ENCODE measurements at places on chromosomes 7 and 10. TPM values are rescaled to one million over a fixed set of nuclear protein-coding genes. Genes with fewer than 3 reads are reported as not detected.

The SPDYE6 gene
- not detected for total RNA-seq

The LIPK gene
- total RNA-seq: not detected

The ADGRA1 gene
- total RNA-seq: not detected

The SLC29A3 gene
- 0.64 TPM for total RNA-seq

The SPDYE18 gene
- not detected for total RNA-seq

The CRHR2 gene
- total RNA-seq: 3.1 TPM

The EIF4H gene
- total RNA-seq: 150 TPM

The DTX2 gene
- total RNA-seq: 61.9 TPM

The OPN4 gene
- not detected for total RNA-seq

The TMEM178B gene
- total RNA-seq: 1.9 TPM

DNA sequence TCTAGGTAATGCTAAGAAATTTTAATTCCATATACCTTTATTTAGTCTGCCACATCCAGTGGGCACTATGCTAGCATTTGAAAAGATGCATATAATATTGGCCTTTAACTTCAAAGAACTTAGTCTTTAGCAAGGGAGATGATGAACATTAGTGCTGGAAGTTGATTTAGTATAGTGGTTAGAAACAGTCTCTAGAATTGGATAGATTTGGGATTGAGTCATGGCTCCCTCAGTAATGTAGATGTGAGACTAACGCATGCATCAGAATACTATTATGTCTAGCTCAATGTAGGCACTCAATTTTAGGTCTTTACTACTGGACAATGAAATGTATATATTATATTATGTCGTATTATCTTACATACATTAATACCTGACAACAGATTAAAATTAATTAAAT, 5.8 kb downstream of the DKK1 start:
- DNase-seq: no peak
- H3K4me3 ChIP-seq: no peak overlapping the region
- H3K4me1 ChIP-seq: no peaks in the 10 kb centered on the region
- H3K36me3 ChIP-seq: no peaks in the 10 kb centered on the region

GRCh38 chr10:82144153-82144552, 269.2 kb downstream of the NRG3 start:
- H3K27ac ChIP-seq: no peak overlapping the region
- H3K36me3 ChIP-seq: no peaks in the 10 kb centered on the region
- H3K4me1 ChIP-seq: no peaks in the 10 kb centered on the region
- H3K27me3 ChIP-seq: no peaks in the 10 kb centered on the region
- no peak overlapping the region for H3K4me3 ChIP-seq

DNA sequence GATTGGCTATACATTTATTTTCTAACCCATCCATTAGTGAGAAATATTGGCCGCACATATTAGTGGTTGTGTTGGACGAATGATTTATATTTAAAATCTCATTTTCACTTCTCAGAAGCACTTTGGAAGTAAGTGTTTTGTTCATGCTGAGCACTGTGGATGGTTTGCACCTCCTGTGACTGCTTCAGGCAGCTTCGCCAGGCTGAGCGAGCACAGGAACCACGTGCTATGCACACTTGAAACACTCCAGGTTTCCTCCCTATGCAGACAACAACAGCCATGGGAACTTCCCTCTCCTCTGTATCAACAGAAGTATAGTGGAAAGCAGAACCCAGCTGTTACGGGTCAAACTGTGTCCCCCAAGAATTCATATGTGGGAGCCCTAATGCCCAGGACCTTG, 67.3 kb upstream of the WDR11 start:
- no peak overlapping the region for H3K4me3 ChIP-seq
- no peaks in the 10 kb centered on the region for H3K4me1 ChIP-seq
- H3K36me3 ChIP-seq: no peaks in the 10 kb centered on the region
- H3K27me3 ChIP-seq: no peaks in the 10 kb centered on the region

- DNase-seq: no peak
- H3K27ac ChIP-seq: no peak overlapping the region
- no peak overlapping the region for H3K4me3 ChIP-seq
- H3K27me3 ChIP-seq: no peaks in the 10 kb centered on the region
- H3K4me1 ChIP-seq: no peaks in the 10 kb centered on the region
Observed at GRCh38 chr10:94038024-94038423, 44.3 kb downstream of the PLCE1 start.

DNA sequence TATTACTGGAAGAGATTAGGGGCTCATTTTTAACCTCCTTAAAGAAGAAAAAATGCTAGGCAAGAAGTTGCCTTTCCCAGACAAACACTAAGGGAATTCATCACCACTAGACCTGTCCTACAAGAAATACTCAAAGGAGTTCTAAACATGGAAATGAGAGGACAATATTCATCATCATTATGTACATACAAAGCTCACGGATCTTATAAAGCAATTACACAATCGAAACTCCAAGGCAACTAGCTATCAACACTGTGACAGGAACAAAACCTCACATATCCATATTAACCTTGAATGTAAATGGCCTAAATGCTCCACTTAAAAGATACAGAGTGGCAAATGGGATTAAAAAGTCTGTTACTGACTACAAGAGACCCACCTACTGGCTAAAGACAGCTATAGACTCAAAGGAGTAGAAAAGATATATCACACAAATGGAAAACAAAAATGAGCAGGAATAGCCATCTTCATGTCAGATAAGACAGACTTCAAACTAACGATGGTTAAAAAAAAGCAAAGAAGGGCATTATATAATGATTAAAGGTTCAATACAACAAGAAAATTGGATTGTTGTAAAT, 246.6 kb downstream of the ADRA2A start:
- H3K27ac ChIP-seq: no peak overlapping the region
- H3K36me3 ChIP-seq: no peaks in the 10 kb centered on the region
- DNase-seq: no peak
- H3K4me1 ChIP-seq: no peaks in the 10 kb centered on the region

DNA sequence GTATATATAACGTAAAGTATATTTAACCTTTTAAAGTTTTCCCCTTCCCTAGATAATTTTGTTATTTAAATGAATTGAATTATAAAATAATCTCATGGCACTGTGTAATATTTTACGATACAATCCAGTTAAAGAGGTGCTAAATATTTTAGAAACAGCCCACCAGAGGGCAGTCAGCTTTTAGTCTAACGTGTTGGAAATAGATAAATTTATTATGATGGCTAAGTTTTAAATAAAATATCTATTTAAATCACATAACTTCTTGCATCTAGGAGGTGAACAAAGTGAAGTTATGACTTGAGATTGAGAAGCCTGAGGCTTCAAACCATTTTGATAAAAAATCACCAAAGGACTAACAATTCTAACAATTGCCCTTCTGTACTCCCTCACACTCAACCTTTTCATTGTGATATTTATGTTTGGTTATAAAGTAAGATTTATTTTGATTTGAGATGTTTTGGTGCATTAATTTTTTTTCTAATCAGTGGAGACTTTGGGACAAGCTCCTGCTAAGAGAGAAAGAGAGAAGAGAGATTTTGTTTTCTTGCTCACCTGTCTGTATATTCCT, 171.5 kb upstream of the SP4 start:
- H3K36me3 ChIP-seq: no peaks in the 10 kb centered on the region
- H3K4me1 ChIP-seq: no peaks in the 10 kb centered on the region
- H3K27me3 ChIP-seq: no peaks in the 10 kb centered on the region
- H3K4me3 ChIP-seq: no peak overlapping the region
- DNase-seq: no peak

DNA sequence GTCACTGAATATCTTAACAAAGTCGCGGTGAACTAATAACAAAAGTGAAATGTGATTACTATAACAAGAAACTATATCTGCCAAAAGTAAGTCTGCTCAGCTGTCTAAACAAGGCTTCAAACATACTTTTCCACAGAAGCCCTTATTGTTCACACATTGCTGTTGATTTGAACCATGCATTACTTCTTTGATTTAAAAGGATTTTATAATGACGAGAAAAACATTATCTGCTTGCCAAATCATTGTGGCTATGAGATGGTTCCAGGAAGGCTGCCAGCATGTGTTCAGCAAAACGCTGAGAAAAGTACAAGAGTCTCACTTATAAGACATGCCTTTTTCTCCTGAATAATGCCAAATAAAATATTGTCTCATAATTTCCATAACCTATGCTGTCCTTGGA, 24.4 kb downstream of the RNF133 start:
- no peaks in the 10 kb centered on the region for H3K36me3 ChIP-seq

GRCh38 chr10:123884351-123884906, 7.2 kb downstream of the CPXM2 start:
- no peaks in the 10 kb centered on the region for H3K27me3 ChIP-seq
- H3K4me3 ChIP-seq: no peak overlapping the region
- H3K4me1 ChIP-seq: peaks cover 80% of the 10 kb centered on the region
- H3K27ac ChIP-seq: peak overlapping the region; percentile 89

Measured in ascending aorta (tissue), 2 donors.